ENCODE measurements at places on chromosomes 1 and 21. TPM values are rescaled to one million over a fixed set of nuclear protein-coding genes. Genes with fewer than 3 reads are reported as not detected.

DNA sequence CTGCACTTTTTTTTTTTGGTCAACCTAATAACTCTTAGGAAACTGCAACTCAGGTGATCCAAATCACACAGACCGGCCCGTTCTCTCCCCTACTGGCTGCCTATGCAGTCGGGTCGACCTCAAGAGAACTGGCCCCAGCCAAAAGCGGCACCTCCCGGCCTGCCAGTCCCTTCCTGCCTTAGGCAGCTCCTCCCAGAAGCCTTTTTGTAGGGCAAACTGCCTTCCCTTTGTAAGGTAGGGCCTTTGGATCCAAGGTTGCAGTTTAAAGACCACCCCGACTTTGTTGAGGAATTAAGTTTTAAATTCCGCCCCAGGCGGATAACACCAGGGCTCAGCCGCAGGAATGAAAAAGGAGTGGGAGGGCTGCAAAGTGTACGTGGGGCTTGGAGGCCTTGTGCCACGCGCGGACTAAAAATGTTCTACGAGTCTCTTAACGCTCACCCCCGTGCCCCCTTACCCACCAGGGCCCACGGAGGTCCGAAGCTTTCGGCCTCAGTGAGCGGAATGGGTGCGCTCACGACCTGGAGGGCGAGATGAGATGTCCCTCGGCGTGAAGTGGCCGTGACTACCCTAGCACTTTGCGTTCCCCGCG lies 642 bp upstream of the ST3GAL3 start:
- no peak for DNase-seq

- DNase-seq: peak; percentile 27
Observed at GRCh38 chr1:183070234-183070922, 47.2 kb downstream of the LAMC1 start.

GRCh38 chr1:183648042-183648441 lies 5.1 kb downstream of the APOBEC4 start:
- DNase-seq: no peak

DNA sequence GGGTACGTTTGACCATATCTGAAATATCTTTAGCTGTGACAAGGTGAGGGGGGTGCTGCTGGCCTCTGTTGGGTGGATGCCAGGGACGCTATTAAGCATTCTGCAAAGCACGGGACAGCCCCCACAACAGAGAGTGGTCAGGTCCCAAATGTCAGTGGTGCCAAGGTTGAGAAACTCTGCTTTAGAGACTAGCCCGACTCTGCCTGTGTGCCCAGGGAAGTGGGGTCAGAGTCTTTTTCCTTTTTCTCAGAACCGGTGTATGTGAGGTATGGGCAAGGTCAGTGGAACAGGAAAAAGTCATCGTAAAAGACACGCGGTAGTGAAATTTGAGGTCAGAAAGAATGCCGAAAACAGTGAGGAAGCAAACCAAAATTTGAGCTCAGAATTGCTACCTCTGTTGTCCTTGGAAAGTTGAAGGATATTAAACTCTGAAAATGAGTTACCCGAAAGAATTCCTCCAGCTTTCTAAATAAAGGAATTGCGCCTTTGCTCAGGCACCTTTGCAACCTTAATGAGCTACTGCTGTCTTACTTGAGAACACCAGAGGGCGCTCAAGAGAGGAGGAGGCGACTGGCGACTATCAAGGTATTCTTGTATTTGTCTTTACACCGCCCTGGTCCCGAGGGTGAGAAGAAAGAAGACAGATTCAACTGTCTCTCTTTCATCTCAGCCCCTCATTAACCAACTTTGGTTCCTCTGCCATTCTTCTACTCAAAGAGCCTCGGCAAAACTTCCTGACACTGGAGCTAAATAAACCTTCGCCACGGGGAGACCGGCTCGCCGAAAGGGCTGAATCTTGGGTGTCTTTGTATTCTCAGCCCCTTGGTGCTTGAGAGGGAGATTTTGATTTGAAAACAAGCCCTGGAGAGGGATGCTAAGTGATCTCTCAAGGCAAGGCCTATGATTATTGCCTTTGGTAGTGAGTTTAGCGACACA lies 85.4 kb upstream of the OLIG2 start:
- DNase-seq: peak; percentile 52

GRCh38 chr1:8422510-8423268 lies 104.8 kb downstream of the SLC45A1 start:
- DNase-seq: no peak

GRCh38 chr1:93981274-93981667 lies 72.0 kb upstream of the GCLM start:
- DNase-seq: no peak

- no peak for DNase-seq
Observed at GRCh38 chr1:201050515-201051277, 27.2 kb upstream of the KIF21B start.

DNA sequence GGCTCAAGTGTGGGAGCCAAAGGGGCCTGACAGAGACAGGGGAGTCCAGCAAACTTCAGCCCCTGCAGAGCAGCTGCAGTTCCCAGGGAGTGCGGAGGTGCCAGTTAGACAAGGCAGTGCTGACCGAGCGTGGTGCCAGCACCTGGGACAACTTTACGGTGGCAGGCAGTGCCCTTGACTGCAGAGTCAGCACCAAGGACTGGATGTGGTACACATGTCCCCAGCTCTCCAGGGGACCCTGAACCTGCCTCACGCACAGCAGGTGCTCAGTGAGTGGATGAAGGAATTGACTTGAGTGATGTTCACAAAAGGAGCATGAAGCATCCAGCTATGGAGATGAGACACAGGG lies 296.5 kb downstream of the SIPA1L2 start:
- no peak for DNase-seq

DNA sequence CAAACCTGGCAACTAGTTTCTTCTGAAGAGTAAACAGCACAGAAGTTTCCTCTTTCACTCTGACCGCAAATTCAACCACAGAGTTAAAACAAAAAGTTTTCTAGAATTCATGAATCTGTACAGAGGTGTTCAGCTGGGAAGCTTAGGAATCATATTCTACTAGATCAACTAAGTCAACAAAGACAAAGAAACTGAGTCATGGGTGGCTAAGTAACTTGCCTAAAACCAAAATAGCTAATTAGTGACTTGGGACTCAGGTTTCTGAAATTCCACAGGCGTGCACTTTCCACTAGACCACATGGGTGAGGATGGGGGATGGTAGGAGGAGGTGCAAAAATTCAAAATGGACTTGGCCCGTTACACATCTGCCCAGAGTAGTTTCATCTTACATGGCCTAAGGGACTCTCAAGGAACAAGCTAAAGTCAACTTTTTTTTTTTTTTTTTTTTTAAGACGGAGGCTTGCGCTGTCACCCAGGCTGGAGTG lies 25.8 kb downstream of the PTPN14 start:
- DNase-seq: peak; percentile 20

GRCh38 chr1:23434260-23434775 lies 9.8 kb upstream of the TCEA3 start:
- no peak for DNase-seq

- DNase-seq: no peak
Observed at GRCh38 chr1:17729909-17730308, 25.2 kb upstream of the ACTL8 start.

DNA sequence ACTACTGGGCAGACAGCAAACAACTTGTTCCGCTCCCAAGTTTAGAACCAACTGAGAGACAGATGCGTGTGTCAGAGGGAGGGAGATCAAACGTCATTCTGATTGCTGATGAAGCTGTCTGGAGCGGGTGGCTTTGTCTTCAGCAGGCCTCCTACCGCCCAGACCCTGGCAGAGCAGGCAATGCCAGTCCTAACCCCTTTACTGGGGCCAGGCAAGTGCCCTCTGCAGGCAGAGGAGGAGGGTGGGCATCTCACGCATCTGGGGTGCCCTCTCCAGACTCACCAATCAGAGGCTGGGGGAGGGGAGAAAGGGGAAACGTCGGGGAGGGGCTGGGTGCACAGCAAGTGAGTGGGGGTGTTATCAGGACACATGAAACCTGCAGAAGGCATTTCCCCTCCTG lies 126.6 kb downstream of the ACTL8 start:
- no peak for DNase-seq

DNA sequence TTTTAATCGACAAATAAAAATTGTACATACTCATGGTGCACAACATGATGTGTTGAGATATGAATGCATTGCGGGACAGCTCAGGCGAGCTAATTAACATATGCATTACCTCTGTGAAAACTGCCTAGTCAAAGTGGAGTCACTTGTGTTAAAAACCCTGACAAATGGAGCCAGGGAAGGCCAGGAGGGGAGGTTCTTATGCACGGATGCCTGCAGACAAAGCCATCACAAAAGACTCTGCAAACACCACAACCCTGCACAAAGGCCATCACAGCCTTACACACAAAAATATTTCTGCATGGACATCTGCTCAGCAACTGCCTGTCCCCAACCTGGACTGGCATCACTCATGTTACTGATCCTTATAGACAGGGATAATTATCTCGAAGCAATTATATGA lies 204.4 kb upstream of the AJAP1 start:
- DNase-seq: no peak

DNA sequence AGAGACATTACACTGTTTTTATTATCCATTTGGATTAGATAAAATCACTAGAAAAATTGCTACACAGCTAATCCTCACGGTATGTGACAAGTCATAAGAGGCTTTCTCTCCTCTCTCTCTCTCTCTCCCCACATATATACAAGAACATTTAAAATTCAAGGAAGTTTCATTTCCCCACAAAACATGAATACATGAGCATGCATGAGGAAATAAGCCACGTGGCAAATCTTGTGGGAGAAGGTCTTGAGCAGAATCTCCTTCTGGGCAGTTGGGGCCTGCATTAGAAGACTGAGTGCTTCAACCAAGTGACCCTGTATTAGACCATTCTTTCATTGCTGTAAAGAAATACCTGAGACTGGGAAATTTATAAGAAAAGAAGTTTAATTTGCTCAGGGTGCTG lies 1313.1 kb downstream of the MRPL39 start:
- DNase-seq: no peak

DNA sequence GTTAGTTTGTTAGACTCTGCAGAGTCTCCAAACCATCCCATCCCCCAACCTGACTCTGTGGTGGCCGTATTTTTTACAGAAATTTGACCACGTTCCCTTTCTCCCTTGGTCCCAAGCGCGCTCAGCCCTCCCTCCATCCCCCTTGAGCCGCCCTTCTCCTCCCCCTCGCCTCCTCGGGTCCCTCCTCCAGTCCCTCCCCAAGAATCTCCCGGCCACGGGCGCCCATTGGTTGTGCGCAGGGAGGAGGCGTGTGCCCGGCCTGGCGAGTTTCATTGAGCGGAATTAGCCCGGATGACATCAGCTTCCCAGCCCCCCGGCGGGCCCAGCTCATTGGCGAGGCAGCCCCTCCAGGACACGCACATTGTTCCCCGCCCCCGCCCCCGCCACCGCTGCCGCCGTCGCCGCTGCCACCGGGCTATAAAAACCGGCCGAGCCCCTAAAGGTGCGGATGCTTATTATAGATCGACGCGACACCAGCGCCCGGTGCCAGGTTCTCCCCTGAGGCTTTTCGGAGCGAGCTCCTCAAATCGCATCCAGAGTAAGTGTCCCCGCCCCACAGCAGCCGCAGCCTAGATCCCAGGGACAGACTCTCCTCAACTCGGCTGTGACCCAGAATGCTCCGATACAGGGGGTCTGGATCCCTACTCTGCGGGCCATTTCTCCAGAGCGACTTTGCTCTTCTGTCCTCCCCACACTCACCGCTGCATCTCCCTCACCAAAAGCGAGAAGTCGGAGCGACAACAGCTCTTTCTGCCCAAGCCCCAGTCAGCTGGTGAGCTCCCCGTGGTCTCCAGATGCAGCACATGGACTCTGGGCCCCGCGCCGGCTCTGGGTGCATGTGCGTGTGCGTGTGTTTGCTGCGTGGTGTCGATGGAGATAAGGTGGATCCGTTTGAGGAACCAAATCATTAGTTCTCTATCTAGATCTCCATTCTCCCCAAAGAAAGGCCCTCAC lies at the start of gene OLIG2:
Gene OLIG2, plus strand, starts transcription at position 447 of the 954 bp plus-strand sequence. CDS start 928 bp downstream, outside the sequence.
- DNase-seq: peak; percentile 85

GRCh38 chr1:154334079-154335024 lies 9.0 kb downstream of the ATP8B2 start:
- no peak for DNase-seq

DNA sequence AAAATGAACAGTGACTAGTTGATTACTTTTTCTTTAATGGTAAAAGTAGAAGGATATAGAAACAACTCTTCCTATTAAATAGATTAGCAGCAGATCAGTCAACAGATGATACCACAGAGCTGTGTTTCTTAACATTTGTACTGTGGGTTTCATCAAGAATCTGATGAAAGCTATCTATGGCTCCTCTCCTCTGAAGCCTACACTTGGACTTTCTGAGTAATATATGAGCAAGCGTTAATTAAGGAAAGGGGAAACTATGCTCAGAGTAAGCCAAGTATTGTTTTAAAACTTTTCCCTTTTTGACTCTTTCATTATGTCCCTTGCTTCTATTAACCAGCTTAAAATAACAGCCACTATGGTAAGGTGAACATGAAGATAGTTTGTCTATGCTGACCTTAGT lies 10.8 kb downstream of the ARID4B start:
- no peak for DNase-seq

NCF2 gene
- total RNA-seq: 2.7 TPM

POU3F1 gene
- total RNA-seq: not detected

CATSPERE gene
- not detected for total RNA-seq

LCK gene
- not detected for total RNA-seq

ZNF683 gene
- not detected for total RNA-seq

NR1I3 gene
- total RNA-seq: not detected

ATP6V1G3 gene
- total RNA-seq: 12.7 TPM
